ENCODE measurements at places on chromosomes 1 and 21.

GRCh38 chr1:43304314-43304681 is 3.5 kb downstream of the TIE1 start:
- no peak for DNase-seq

GRCh38 chr1:67636146-67636545 is 48.9 kb upstream of the GADD45A start:
- no peak for DNase-seq

GRCh38 chr1:5850503-5850902 is 141.7 kb downstream of the NPHP4 start:
- DNase-seq = no peak

- no peak for DNase-seq
Measured at GRCh38 chr21:46128106-46128932, 27.1 kb downstream of the FTCD start.

- no peak for DNase-seq
Measured at GRCh38 chr1:10471411-10472219, 714 bp downstream of the DFFA start.

DNA sequence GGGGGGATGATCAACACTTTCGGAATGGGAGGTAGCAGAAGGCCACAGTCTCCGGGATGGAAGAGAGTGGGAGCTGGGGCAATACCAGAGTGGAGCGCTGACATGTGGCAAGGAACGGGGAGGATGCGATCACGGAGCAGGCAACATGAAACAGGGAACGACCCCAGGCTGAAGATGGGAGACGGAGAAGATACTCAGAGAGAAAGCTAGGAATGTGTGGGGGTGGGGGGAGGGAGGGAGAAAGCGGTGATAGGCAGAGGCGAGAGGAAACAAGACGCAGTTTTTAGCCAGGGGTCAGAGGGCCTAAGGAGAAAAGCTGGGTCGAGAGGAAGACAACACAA is 577 bp downstream of the RAB3GAP2 start:
- no peak for DNase-seq

DNA sequence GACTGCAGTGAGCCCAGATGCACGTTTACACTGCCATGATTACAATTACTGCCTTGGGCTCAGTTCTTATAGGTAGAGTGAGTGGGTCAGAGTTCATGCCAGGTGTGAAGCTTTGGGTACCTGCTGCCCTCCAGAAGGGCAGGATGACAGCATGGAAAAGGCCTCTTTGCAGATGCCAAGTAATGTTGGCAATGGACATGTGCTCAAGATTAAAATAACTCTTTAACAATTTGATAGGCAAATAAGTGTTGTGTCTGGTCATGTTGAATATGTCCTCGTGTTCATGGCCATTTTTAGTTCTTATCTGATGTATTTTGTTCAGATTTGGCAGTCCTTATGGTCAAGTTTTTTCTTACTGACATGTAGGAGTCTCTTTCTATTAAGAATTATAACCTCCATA is 34.8 kb downstream of the S100B start:
- DNase-seq = no peak

DNA sequence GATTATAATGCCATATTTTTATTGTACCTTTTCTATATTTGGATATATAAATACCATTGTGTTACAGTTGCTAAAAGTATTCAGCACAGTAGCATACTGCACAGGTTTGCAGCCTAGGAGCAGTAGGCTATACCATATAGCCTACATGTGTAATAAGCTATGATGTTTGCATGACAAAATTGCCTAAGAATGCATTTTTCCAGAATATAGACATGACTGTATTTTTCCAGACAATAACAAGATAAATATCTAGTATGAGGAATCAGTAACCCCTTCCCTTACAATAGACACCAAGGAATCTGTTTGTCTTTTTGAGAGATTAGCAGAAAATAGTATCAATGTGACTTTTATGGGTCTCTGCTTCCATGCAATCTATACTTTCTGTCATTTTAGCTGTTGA is 228.6 kb downstream of the GRIK1 start:
- DNase-seq = no peak

DNA sequence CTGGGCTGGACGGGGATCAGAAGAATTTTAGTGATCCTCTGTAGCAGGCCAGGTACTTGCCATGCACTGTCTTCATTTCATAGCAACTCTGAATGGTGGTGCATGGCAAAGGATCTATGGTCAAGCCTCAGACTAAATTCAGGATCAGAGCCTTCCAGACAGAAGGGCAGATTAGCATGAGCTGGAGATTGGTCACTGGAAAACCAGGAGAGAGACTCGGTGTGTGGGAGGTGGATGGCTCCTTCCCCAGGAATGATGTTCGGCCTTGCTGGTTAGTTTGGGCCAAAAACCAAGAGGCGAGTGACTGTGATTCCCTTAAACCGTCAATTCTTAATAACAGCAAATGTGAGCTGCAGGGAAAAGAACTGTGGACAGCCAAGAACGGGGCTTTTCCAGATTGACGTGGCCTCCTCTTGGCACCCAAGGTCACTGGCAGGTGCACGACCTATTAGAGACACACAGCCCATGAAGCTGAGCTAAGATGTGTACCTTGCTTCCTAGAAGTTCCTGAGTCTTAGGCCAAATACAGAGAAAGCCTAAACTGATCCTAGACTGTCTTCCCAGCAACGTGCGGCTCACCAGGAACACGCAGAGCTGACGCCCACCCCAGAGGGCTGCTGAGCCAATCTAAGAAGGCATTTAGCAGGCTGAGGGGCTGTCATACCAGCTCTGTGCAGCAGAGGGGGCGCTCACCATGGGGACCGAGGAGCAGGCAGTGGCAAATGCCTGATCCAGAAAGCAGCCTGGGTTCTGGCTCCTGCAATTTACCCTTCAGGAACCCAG is 18.5 kb downstream of the ALDH4A1 start:
- DNase-seq = peak; percentile 85

DNA sequence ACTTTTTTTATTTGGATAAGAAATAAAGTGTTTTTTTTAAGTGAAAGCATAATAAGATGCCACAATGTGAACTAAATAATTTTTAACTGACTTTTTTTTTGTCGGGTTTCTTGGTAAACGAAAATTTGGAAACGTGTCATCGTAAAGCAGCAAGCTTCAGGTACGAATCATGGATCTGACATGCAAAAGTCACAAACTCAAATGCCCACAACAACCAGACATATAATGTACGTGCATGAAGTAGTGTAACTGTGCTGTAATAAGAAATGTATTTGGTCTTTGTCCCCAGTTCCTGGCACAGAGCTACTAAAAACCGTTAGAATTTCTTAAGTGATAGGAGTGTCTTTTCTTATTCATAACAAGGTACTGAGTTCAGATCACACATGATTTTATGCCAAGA is 44.3 kb upstream of the LRRC7 start:
- no peak for DNase-seq

- no peak for DNase-seq
Measured at GRCh38 chr1:8468751-8469150, 150.8 kb downstream of the SLC45A1 start.

- peak; percentile 29 for DNase-seq
Measured at GRCh38 chr21:44423941-44424607, 31.2 kb upstream of the LRRC3 start.

- peak; percentile 61 for DNase-seq
Measured at GRCh38 chr21:44598061-44598460, 2.3 kb upstream of the KRTAP10-7 start.

- peak; percentile 91 for DNase-seq
Measured at GRCh38 chr1:201126832-201127754, at the start of gene ASCL5. Gene ASCL5, minus strand, starts transcription at chr1:201127184. Its CDS starts 11,812 bp downstream, at chr1:201115372.

DNA sequence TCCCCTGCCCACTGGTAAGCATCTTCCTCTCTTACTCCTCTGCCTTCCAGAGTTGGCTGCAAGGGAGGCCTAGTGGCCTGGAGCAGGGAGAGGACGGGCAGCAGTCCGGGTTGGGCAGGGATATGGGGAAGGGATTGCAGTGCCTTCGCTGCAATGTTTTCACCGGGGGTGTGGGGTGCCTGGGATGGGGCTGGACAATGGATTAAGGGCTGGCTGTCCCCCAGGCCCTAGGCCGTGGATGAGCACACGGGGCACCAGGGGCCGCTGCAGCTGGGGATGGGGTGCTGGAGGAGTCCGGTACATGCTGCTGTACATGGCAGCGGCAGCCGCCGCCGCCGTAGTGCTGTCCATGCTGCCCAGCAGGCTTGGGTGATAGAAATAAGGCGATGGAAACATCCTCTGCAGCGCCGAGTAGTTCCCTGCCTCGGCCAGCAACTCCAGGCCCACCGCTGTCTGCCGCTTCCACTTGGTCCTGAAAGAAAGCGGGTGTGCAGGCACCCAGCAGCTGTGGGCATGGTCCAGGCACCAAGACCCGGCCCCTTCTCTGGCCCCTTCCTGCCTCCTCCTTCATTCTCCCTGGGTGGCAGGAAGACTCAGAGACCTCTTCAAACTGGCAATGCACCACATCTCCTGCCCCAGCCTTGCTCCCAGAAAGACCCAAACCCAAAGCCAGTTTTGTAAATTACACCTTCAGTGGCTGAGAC is 4.8 kb downstream of the BARHL2 start:
- peak; percentile 39 for DNase-seq

- no peak for DNase-seq
Measured at GRCh38 chr1:152313970-152314369, 11.1 kb downstream of the FLG start.

DNA sequence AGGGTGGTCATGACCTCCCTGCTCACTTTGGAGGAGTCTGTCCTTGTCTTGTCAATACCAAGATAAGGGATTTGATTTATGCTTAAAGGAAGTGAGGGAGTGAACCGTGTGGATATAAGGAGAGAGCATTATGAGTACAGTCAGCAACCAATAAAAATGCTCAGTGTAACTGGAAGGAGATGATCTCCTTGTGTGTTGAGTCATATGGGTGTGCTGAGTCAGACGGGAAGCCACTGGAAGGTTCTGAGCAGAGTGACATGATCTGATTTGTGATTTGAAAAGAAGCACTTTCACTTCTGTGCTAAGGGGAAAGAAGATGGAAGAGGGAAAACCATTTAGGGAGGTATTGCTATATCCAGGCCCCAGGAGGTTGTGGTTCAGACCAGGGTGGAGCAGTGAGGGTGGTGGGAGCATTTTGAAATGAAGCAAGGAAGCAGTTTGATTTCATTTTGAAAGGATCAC is 2.5 kb upstream of the BCL10 start:
- DNase-seq = no peak

- peak; percentile 77 for DNase-seq
Measured at GRCh38 chr1:204190212-204191211, 5.8 kb downstream of the KISS1 start.

- no peak for DNase-seq
Measured at GRCh38 chr21:41043014-41043413, 124.9 kb upstream of the BACE2 start.

DNA sequence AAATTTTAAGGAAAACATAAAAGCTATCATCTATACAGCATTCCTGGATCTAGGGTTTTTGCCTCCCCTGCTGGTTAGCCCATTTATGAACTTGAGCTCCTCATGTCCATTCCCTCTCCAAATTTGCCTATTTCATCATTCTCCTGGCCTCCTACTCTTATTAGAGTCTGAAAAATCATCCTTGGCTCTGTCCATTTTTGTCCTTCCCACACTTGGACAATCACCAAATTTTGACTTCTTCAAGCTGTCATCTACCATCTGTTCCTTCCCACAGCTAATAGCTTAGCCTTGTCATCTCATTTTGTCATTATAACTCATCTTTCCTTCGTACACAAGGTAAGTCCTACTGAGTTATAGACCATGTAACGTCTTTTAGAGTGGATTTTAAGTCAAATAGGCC is 2.2 kb upstream of the HENMT1 start:
- no peak for DNase-seq

DNA sequence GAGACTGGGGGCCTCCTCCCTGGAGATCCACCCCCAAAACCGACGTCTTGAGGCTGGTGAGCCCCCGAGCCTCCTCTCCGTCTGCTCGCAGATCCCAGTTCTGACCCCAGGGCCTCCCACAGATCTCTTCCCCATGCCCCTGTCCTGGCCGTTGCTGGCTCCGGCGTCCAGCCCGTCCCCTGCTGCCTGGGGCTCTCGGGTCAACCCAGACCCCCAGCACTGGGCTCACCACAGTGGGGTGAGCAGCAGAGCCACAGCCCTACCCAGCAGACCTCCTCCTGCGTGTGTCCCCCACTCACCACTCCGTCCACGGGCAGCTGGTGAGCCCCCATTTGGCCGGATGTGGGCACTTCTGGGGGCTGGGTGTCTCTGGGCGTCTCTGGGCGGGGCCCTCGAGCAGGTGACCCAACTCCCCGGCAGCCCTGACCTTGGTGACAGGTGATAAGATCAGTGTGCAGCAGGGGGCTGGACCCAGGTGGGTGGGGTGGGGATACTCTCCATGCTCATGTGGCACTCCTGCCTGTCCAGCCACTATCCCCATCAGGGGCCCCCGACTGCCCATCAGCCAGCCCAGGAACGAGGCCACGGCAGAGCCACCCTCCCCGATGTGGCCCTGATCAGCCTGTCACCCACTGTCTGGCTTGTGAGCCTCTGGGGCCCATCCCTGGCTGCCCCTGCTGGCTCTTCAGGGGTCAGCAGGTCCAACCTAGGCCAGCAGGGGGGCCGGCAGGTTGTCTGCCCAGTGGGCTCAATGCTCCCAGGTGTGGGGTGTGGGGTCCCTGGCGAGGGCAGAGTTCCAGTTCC is 709 bp downstream of the TNFRSF14 start:
- no peak for DNase-seq

DNA sequence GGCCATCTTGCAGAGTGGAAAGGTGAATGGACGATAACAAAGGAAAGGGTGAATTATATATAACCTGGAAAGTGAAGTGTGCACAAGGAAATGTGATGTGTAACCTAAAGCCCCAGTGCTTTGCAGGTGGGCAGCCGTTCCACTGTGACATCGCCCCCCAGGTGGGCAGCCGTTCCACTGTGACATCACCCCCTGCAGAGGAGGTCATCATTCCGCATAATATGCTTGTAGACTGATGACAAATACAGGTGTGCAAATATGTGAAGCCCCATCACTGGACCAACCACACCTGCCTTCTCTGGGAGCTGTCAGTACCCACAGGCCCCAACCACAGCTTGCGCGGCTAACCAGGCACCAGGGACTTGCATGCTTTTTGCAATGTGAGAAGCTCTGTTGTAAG is 4.7 kb upstream of the ZNF496 start:
- DNase-seq = no peak

- no peak for DNase-seq
Measured at GRCh38 chr1:230869500-230869899, 1.2 kb upstream of the C1orf198 start.

- DNase-seq = no peak
Measured at GRCh38 chr1:88897070-88897730, 5.8 kb upstream of the GTF2B start.

- DNase-seq = no peak
Measured at GRCh38 chr1:181347495-181348390, 135.6 kb upstream of the CACNA1E start.

DNA sequence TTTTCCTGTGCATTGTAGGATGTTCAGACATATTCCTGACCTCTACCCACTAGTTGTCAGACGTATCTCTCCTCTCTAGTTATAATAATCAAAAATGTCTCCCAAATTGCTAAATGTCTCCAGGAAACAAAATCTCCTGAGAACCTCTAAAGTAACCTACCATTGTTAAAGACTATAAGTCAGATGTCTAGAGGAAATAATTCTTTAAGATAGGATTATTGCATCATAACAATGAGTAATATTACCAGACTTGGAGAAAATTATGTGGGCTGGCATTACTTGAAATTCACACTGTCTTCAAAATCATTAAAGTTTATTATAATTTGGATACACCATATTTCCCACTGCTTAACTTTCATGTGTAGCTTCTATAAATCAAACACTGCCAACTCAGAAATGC is 643.0 kb upstream of the ADGRL2 start:
- no peak for DNase-seq

- no peak for DNase-seq
Measured at GRCh38 chr1:111747947-111748346, 7.8 kb upstream of the DDX20 start.
